Brain (organoid and tissue), 16 donors: ENCODE measurements at places on chromosomes 3 and 15.

GRCh38 chr3:182198345-182198744 lies 486.6 kb downstream of the SOX2 start:
- DNase-seq, result no peak

- no peak for DNase-seq
Observed at GRCh38 chr3:24520976-24521419, 26.3 kb upstream of the THRB start.

- DNase-seq, result no peak
Observed at GRCh38 chr3:37574177-37574943, 287.3 kb upstream of the CTDSPL start.

DNA sequence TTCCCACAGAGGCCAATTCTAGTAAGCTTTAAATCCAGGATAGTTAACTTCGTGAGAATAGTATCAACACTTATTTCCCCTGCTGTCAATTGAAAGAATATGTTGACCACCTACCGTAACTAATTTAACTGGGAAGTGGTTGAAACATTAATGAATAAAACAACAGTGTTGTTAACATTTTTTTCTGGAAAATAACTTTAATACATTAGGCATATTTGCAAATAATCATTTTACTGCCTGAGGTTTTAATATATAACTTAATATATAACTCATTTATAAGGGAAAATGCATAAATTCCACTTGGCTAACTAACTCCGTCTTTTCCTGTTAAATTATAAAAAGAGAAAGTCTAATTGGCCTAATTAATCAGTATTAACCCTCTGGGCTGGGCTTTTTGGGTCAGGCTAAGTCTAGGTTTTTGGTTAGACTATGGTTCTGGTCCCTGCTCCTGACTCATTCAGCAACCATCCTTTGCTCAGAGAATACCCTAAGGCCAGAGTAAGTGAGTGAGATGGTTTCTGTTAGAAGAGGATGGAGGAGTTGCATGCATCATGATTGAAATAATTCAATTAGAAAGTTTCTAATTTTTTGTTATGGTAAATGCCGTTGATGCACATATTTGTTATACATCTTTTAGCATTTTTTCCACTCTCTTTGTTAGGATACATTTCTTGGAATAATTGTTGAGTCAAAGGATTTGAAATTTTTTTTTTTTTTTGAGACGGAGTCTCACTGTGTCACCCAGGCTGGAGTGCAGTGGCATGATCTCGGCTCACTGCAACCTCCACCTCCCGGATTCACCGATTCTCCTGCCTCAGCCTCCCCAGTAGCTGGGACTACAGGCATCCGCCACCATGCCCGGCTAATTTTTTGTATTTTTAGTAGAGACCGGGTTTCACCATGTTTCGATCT lies 10.8 kb upstream of the SKIL start:
- no peak for DNase-seq
